ENCODE measurements at places on chromosomes 13 and 19.

- DNase-seq: no peak
Observed at GRCh38 chr13:40077396-40078027, 422.1 kb downstream of the COG6 start.

DNA sequence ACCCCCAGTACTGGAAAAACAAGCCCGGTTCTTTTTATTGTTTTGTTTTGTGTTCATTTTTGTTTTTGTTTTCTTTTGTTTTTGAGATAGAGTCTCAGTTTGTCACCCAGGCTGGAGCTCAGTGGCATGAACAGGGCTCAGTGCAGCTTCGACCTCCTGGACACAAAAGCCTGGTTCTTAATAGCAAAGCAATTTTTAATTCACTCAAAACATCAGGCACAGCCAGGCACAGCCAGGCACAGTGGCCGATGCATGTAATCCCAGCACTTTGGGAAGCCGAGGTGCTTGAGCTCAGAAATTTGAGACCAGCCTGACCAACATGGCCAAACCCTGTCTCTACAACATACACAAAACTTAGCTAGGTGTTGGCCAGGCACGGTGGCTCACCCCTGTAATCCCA lies 30.7 kb downstream of the INSR start:
- DNase-seq: no peak

- no peak for DNase-seq
Observed at GRCh38 chr19:29840066-29840950, 28.5 kb downstream of the CCNE1 start.

- DNase-seq: no peak
Observed at GRCh38 chr13:114102131-114102520, 30.3 kb downstream of the RASA3 start.

DNA sequence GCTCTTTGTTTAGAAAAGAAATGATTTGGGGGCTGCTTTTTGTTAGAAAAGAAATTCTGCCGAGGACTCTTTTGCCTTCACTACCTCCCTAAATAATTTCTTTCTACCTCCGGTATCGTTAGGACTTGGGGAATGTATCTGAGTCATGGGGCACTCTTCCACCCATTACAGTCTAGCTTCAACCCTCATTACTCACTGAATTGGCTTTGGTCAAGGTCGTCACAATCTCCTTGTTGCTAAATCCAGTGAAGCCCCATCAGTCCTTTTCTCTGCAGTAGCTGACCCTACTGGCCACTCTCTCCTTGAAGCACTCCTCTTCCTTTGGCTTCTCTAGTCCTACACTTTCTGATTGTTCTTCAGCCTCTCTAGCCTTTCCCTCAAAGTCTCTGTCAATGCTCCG lies 34.0 kb downstream of the WDR87 start:
- no peak for DNase-seq

GRCh38 chr19:57406516-57407123 lies 4.3 kb upstream of the ZNF17 start:
- DNase-seq: no peak
